ENCODE measurements at places on chromosomes 12 and 14. TPM values are rescaled to one million over a fixed set of nuclear protein-coding genes. Genes with fewer than 3 reads are reported as not detected.

DNA sequence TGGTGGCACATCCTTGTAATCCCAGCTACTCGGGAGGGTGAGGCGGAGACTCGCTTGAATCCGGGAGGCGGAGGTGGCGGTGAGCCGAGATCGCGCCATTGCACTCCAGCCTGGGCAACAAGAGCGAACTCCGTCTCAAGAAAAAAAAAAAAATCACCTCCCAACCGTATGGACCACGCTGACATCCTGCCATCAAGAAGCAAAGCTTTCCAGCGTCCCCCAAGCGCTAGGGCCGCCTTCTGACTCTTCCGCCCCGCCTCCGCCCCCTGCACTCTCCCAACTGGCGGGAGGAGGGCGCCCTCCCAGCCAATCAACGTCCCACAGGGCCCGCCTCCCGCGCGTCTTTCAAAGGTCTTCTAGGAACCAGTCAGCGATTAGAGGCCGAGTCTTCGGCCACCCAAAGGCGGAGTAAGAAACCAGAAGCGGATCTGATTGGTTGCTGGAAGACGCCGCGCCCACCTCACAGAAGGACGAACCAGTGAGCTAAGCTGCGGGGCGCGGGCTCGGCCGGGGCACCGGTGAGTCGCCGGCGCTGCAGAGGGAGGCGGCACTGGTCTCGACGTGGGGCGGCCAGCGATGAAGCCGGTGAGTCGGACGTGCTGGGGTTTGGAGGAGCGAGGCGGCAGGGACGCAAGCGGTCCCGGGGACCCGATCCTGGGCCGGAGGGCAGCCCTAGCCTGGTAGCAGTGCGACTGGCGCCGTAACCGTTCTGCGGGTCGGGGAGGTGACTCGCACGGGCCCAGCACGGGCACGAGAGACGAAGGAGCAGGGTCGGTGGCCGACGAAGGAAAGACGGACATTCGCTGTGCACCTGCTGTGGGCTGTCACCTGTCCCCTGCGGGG, at the start of gene CDKN3:
TSS of gene CDKN3 (plus strand) at position 515 of the 843 bp plus-strand sequence. CDS start at position 577, 62 bp downstream.
- H3K36me3 ChIP-seq = peaks cover 7% of the 10 kb centered on the region
- H3K4me3 ChIP-seq = peak within 1 kb of the TSS; percentile 81
- DNase-seq = peak; percentile 97
- peaks cover 11% of the 10 kb centered on the region for H3K27me3 ChIP-seq
- no peak within 1 kb of the TSS for H3K27ac ChIP-seq

Gene RNU7-1
- not detected for total RNA-seq

- H3K4me1 ChIP-seq = no peaks in the 10 kb centered on the region
- H3K27ac ChIP-seq = no peak overlapping the region
- DNase-seq = no peak
- peaks cover 2% of the 10 kb centered on the region for H3K27me3 ChIP-seq
- no peaks in the 10 kb centered on the region for H3K36me3 ChIP-seq
Observed at GRCh38 chr12:4572680-4573079, 10.7 kb downstream of the DYRK4 start.

Gene RASSF9
- 0.33 TPM for total RNA-seq

DNA sequence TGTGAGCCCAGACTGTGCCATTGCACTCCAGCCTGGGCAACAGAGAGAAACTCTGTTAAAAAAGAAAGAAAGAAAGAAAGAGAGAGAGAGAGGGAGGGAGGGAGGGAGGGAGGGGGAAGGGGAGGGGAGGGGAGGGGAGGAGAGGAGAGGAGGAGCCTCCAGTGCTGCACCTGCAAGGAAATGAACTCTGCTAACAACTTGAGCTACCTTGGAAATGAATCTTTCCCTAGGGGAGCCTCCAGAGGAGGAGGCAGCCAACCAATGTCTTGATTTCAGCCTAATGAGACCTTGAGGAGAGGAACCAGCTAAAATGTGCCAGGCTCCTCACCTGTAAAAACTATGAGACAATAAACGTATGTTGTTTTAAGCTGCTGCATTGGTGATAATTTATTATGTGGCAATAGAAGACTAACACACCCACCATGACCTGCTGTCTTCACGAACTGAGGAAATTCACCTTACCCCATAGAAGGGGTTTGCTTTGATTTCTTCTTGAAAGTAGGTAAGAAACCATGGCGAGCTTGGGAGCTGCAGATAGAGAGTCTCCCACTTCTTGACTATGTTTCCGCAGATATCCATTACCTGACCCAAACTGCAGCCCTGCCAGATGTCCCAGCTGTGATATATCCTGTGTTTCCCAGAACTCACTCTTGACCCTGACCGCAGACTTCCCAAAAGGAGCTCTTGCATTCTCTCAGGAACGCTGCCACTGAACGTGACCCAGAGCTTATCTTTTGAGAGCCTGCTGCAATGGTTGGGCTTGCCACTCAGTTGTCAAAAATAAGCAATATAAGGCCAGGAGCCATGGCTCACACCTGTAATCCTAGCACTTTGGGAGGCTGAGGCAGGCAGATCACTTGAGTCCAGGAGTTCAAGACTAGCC, 31.5 kb upstream of the TMPO start:
- no peak for DNase-seq
- 0 out of 2 replicates have a peak, but pooled peaks cover 2% of the 10 kb centered on the region for H3K36me3 ChIP-seq
- peak overlapping the region; percentile 30 for H3K27ac ChIP-seq
- H3K4me3 ChIP-seq = no peak overlapping the region
- H3K27me3 ChIP-seq = no peaks in the 10 kb centered on the region
- peaks cover 30% of the 10 kb centered on the region for H3K4me1 ChIP-seq

DNA sequence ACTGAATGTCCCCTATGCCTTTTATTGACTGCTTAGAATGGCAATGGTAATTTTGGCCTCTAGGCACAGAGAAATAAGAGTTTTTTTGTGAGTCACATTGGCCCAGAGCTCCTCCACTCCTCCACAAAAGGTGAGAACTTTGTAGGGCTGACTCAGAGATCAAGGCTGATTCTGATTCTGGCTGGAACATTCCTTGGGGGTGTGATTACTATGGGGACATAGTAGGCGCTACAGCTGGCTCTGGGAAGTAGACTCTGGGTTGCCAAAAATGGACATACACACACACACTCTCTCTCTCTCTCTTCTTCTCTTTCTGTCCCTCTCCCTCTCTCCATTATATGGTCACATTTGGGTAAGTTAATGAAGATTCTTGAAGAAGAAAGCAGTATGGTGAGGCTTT, 174.6 kb upstream of the DDHD1 start:
- H3K27me3 ChIP-seq = no peaks in the 10 kb centered on the region
- H3K4me1 ChIP-seq = peaks cover 35% of the 10 kb centered on the region
- no peak overlapping the region for H3K4me3 ChIP-seq

GRCh38 chr14:75752086-75752485, 91.0 kb downstream of the TTLL5 start:
- H3K4me1 ChIP-seq = peaks cover 5% of the 10 kb centered on the region
- DNase-seq = no peak
- H3K4me3 ChIP-seq = no peak overlapping the region
- peaks cover 18% of the 10 kb centered on the region for H3K36me3 ChIP-seq
- no peaks in the 10 kb centered on the region for H3K27me3 ChIP-seq
- H3K27ac ChIP-seq = 0 out of 2 replicates have a peak overlapping the region, but pooled peaks have one; percentile 8

Gene CLEC4E
- total RNA-seq = not detected

DNA sequence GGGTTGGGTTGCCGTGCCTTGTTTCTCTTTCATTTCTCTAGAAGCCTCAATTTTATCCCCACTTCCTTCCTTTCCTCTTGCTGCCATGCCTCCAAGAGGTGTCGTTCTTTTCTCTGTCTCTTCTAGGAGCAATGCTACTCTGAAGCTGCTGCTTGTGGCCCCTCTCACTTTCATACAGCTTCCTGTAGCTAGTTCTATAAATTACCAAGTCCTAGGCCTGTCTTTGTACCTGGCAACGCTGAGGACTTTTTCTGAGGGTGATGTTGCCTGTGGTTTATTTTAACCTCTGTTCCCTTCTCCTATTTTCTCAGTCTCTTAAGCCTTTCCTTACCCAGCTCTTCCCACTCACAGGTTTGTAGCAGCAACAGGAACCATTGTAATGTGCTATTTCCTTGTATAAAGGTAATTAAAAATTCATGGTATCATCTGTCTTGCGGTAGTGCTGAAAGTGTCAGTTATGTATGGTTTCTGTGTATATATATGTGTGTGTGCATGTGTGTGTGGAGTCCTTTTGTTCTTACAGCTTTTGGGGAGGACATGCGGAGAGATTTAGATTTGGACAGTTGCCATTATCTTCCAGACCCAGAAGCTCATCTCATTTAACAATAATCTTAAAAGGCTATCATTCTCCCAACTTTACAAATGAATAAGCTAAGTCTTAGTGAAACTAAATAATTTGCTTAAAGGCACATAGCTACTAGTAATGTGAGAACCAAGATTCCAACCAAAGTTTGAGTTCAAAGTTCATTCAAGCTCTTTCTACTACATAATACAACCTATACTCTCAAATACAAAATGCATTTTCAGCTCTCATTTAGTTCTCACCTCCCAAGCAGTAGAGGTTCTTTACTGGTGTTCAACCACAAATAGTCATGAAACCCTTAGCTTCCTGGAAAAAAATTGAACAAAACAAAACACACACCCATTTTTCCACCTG, 43.8 kb downstream of the DDHD1 start:
- H3K4me1 ChIP-seq = peaks cover 10% of the 10 kb centered on the region
- no peak overlapping the region for H3K27ac ChIP-seq
- H3K36me3 ChIP-seq = peaks cover 2% of the 10 kb centered on the region
- H3K4me3 ChIP-seq = no peak overlapping the region
- no peak for DNase-seq

Gene SSTR1
- total RNA-seq = 1.9 TPM

Gene C14orf132
- total RNA-seq = 17.6 TPM

DNA sequence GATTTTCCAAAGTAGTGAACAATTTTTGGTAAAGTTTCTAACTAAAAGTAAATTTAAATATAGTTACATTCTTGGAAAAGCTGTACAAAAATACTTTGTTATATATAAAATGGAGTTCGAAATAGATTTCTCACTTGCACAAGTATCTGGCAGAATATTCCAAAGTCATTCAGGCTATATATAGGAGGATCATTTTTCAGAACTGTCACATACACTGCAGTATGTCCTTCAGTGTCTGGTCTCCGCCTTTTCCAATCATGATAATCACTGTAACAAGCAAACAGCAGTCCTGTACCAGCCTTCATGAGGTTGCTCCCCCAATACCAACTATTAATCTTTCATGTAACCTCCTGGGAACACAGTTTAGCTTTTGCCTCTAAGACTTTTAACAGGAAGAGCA, 18.6 kb downstream of the TBK1 start:
- peaks cover 51% of the 10 kb centered on the region for H3K36me3 ChIP-seq
- no peaks in the 10 kb centered on the region for H3K27me3 ChIP-seq
- no peak overlapping the region for H3K27ac ChIP-seq
- no peak overlapping the region for H3K4me3 ChIP-seq

Gene RNASE3
- not detected for total RNA-seq

Gene TMEM52B
- total RNA-seq = not detected

GRCh38 chr12:28173440-28173839, 16.8 kb upstream of the CCDC91 start:
- no peaks in the 10 kb centered on the region for H3K27me3 ChIP-seq
- no peaks in the 10 kb centered on the region for H3K4me1 ChIP-seq
- H3K36me3 ChIP-seq = no peaks in the 10 kb centered on the region
- no peak overlapping the region for H3K27ac ChIP-seq
- DNase-seq = no peak
- no peak overlapping the region for H3K4me3 ChIP-seq

- no peak overlapping the region for H3K4me3 ChIP-seq
- H3K36me3 ChIP-seq = no peaks in the 10 kb centered on the region
- H3K27ac ChIP-seq = no peak overlapping the region
- no peaks in the 10 kb centered on the region for H3K4me1 ChIP-seq
Observed at GRCh38 chr14:35229084-35229791, 62.9 kb upstream of the PSMA6 start.

Measured in WTC11 (cell line).